HCT116 (cell line): ENCODE measurements at places on chromosomes 2 and 18.

DNA sequence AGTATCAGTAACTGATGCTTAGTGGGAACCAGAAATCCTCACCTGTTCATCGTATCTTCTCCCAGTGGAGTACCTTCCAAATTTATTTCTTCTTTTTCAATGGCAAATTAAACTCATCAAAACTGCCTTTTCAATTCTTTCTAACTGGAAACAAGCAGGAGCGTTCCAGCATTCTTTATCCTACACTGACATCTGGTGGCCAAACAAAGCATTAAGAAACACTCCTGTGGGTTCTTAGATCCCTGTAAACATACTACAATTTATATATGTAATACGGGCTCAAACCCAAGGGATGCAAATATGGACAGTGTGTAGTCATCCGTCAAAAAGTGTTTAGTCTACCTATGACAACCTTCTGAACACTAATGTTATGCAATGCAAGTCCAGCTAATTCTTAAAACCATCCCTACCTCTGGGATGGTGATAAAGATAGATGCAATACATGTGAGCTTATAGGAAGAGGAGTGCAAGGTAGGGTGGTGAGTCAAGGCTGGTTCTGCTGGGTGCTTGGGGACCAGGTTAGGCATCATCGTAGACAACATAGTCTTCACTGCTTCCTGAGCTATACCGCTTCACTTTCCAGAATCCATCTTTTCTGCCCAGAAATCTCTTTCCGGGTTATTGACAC, 375.0 kb downstream of the CTNNA2 start:
- H3K4me1 ChIP-seq, result no peaks in the 10 kb centered on the region
- no peak overlapping the region for H3K27ac ChIP-seq
- H3K4me3 ChIP-seq, result no peak overlapping the region
- DNase-seq, result peak; percentile 31

GRCh38 chr2:177575358-177575757, 182.8 kb downstream of the AGPS start:
- no peak for DNase-seq
- H3K27ac ChIP-seq, result no peak overlapping the region
- no peaks in the 10 kb centered on the region for H3K36me3 ChIP-seq
- H3K4me1 ChIP-seq, result no peaks in the 10 kb centered on the region

- no peaks in the 10 kb centered on the region for H3K36me3 ChIP-seq
- no peaks in the 10 kb centered on the region for H3K4me1 ChIP-seq
- no peak for DNase-seq
- H3K4me3 ChIP-seq, result no peak overlapping the region
Measured at GRCh38 chr18:78271790-78272189, 707.8 kb upstream of the SALL3 start.

GRCh38 chr2:134588556-134588955, 130.2 kb downstream of the TMEM163 start:
- no peaks in the 10 kb centered on the region for H3K27me3 ChIP-seq
- DNase-seq, result no peak
- H3K36me3 ChIP-seq, result no peaks in the 10 kb centered on the region
- H3K4me1 ChIP-seq, result no peaks in the 10 kb centered on the region

DNA sequence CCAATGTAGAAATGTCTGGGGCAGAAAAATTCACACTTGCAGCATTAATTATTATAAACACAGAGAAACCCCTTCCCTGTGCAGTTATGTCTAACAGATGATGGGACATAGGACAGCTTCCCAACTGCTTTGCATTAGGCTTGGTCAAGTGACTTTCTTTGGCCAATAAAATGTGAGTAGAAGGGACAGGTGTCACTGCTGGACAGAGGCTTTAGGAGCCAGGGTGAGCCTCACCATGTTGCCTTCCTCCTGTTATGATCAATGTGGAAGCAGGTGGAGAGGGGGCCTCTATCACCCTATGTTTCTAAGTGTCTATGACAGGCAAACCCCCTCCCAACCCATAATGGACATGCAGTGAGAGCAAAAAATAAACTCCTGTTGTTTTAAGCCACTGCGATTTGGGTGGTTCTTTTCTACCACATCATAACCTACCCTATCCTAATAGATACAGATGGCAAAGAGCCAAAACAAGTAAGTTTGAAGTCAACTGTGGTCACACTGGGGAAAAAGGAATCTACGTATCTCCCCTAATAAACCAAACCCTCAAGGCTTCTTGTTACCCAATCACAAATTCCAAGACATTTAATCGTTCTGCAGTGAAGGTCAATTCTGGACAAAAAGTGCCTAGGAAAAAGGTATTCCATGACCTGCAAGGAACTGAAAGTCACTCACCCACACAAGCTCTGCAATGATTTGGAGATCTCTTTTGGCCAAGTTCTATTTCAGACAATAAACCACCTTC, 28.6 kb upstream of the POU3F3 start:
- H3K27me3 ChIP-seq, result no peaks in the 10 kb centered on the region
- no peak for DNase-seq
- H3K36me3 ChIP-seq, result no peaks in the 10 kb centered on the region

GRCh38 chr2:101477556-101477955, 2.6 kb upstream of the RFX8 start:
- H3K4me1 ChIP-seq, result no peaks in the 10 kb centered on the region
- no peaks in the 10 kb centered on the region for H3K36me3 ChIP-seq
- DNase-seq, result no peak
- no peaks in the 10 kb centered on the region for H3K27me3 ChIP-seq
- no peak overlapping the region for H3K4me3 ChIP-seq

GRCh38 chr2:126664234-126664633, 8.3 kb downstream of the GYPC start:
- H3K36me3 ChIP-seq, result no peaks in the 10 kb centered on the region
- H3K4me3 ChIP-seq, result no peak overlapping the region
- peaks cover 9% of the 10 kb centered on the region for H3K27me3 ChIP-seq
- H3K4me1 ChIP-seq, result 0 out of 2 replicates have a peak, but pooled peaks cover under 1% of the 10 kb centered on the region
- no peak for DNase-seq

DNA sequence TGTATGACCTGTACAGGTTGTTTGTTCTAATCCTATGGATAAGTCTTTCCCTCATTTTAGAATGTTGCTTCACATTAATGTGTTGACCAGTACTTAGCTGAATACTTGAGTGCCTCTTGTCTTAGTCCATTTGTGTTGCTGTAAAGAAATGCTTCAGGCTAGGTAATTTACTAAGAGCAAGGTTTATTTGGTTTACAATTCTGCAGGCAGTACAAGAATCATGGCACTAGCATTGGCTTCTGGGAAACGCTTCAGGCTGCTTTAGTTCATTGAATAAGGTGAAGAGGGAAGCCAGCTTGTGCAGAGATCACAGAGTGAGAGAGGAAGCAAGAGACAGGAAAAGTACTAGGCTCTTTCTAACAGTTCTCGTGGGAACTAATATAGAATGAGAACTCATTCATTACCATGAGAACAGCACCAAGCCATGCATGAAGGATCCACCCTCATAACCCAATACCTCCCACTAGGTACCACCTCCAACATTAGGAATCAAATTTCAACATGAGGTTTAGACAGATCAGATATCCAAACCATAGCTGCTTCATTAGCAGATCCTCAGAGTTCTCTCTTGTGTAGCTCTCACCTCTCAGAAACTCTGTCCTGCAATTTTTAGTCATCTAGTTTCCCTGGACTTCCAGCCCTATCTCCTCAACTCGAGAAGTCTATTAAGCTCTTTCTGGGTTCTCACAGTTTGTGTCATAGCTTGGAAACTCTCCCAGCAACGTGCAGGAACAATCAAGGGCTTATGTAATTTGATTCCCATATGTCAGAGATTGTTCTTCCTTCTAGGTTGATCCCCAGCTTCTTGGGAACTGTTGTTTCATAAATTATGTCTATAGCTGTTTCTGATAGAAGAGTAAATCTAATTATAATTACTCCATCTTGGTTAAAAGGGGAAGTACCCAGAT, 2082.3 kb upstream of the CELF4 start:
- H3K4me1 ChIP-seq, result no peaks in the 10 kb centered on the region; the same call in 1 of the 2 replicates
- peak; percentile 42 for DNase-seq
- H3K36me3 ChIP-seq, result no peaks in the 10 kb centered on the region
- no peak overlapping the region for H3K4me3 ChIP-seq
- no peaks in the 10 kb centered on the region for H3K27me3 ChIP-seq
- H3K27ac ChIP-seq, result no peak overlapping the region

GRCh38 chr2:32715981-32716380, 88.1 kb downstream of the TTC27 start:
- no peak for DNase-seq
- no peaks in the 10 kb centered on the region; the same call in 1 of the 2 replicates for H3K4me1 ChIP-seq
- H3K27me3 ChIP-seq, result no peaks in the 10 kb centered on the region
- no peaks in the 10 kb centered on the region for H3K36me3 ChIP-seq
- H3K4me3 ChIP-seq, result no peak overlapping the region

DNA sequence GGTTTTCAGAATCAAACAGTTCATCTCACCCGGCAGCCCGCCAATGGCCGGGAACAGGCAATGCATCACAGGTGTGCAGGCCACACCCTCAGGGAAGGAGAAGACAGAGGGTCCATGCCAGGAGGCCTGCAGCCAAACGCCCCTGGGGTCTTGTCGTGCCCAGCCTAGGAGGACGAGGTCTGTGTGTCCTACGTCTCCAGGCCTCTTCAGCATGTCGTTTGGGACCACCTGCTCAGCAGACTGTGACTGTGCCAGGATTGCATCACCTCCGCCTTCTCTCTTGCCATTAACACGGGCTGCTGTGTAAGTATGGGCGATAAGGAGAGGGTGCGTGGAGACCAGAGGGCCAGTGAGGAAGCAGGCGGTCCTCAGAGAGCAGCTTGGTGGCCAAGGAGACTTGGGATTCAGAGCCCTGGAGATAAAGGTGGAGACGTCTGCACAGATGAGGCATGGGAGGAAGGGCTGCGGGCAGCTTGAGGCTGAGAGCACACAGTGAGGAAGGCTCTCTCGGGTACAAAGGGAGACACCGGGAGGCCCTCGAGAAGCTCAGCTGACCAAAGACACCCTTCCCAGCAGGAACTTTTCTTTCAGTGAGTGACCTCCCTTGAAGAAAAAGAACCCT, 37.4 kb upstream of the KLHL29 start:
- H3K27me3 ChIP-seq, result peaks cover 29% of the 10 kb centered on the region
- no peak overlapping the region for H3K4me3 ChIP-seq
- no peak for DNase-seq

GRCh38 chr2:2524348-2524941, 193.4 kb upstream of the MYT1L start:
- no peaks in the 10 kb centered on the region for H3K27me3 ChIP-seq
- no peaks in the 10 kb centered on the region for H3K36me3 ChIP-seq
- DNase-seq, result no peak
- H3K4me3 ChIP-seq, result no peak overlapping the region
- no peaks in the 10 kb centered on the region for H3K4me1 ChIP-seq
- no peak overlapping the region for H3K27ac ChIP-seq

DNA sequence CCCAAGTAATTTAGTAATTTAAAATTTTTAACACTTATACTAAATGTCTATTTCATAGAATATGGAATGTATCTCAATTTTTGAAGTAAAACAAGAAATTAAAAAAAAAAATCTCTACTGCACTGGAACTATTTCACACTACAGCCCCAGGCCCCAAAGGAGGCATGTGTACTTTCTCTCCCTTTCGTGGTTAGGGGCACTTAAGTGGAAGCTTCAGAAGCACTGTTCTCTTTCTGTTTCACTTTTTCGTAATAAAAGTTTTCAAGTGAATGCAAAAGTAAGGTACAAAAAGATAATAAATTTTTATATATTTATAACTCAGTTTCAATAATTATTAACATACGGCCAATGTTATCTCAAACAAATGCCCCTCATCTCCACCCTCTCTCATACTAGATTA, 123.8 kb upstream of the STON1 start:
- H3K36me3 ChIP-seq, result no peaks in the 10 kb centered on the region
- no peak for DNase-seq
- H3K27me3 ChIP-seq, result no peaks in the 10 kb centered on the region
- H3K4me3 ChIP-seq, result no peak overlapping the region

DNA sequence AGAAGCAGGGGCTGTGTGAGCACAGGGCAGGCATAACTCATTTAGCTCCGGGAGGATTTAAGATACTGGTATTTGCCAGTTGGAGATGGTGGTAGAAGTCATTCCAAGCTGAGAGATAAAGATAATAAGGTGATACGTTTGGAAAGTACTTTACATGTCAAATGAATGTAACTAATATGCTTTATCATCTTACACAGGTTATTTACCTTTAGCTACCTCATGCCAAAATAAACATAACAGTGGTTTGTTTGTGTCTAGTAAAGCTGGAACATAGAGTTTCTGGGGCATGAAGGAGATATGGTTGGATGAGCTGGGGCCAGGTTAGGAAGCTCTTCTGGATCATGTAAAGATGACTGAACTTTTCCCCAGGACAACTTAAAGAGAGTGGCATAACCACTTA, 126.9 kb upstream of the PIK3C3 start:
- H3K27me3 ChIP-seq, result no peaks in the 10 kb centered on the region
- H3K36me3 ChIP-seq, result no peaks in the 10 kb centered on the region
- no peak overlapping the region for H3K4me3 ChIP-seq
- no peak for DNase-seq
- no peak overlapping the region for H3K27ac ChIP-seq
- H3K4me1 ChIP-seq, result no peaks in the 10 kb centered on the region

DNA sequence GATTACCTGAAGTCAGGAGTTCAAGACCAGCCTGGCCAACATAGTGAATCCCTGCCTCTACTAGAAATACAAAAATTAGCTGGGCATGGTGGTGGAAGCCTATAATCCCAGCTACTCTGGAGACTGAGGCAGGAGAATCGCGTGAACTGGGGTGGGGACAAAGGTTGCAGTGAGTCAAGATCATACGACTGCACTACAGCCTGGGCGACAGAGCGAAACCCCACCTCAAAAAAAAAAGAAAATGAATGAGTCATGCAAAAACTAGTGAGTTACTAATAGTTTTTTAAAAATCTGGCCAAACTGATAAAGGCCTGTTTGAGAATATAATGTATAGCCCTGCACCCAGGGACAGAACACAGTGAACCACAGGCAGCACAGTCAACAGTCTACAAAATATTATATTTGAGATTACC, 17.5 kb downstream of the AFG3L2 start:
- peaks cover 30% of the 10 kb centered on the region for H3K36me3 ChIP-seq
- no peaks in the 10 kb centered on the region for H3K4me1 ChIP-seq
- DNase-seq, result no peak
- H3K27ac ChIP-seq, result no peak overlapping the region

DNA sequence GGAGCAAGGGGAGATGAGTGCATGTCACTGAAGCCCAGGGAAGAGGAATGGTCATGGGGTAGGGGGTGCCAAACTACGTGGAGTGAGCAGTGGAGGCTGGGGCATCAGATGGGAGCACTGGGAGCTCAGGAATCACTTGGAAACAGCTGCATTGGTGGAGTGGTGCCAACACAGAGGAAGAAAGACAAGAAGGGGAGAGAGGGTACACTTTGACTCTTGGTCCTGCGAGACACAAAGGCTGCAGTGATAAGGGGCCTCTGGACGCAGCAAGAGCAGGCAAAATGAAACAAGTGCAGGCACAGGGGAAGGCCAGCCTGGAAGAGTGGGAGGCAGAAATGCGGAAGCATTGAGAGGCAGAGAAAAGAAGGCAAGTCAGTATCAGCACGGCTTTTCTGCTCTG, 134.7 kb upstream of the SMIM21 start:
- H3K27me3 ChIP-seq, result no peaks in the 10 kb centered on the region
- no peak overlapping the region for H3K4me3 ChIP-seq
- H3K27ac ChIP-seq, result no peak overlapping the region
- no peaks in the 10 kb centered on the region for H3K36me3 ChIP-seq
